AML-193 (cell line): ENCODE measurements at places on chromosomes 6 and 20.
A peak's percentile ranks its signal among the peaks of the same experiment; 100 is the strongest.

DNA sequence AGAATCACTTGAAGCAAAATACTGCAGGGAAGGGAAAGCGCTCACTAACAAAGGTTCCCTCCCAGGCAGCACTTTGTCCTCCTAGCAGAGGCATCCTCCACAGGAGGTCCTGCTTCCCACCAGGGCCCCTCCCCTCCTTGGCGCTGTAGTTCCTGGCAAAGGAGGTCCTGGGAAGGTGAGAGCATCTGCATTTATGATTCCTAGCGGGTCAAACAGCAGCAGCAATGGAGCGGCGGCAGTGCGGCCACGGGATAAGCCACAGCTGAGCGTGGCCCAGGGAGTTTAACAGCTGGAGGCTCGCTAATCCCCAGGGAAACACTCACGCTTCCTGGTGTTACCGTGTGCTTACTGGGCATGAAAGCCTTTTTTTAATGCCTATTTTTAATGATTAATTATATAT is 185.8 kb downstream of the TTLL2 start:
- no peak for DNase-seq

GRCh38 chr20:36474563-36474962 is 66.8 kb upstream of the MYL9 start:
- DNase-seq, result no peak

DNA sequence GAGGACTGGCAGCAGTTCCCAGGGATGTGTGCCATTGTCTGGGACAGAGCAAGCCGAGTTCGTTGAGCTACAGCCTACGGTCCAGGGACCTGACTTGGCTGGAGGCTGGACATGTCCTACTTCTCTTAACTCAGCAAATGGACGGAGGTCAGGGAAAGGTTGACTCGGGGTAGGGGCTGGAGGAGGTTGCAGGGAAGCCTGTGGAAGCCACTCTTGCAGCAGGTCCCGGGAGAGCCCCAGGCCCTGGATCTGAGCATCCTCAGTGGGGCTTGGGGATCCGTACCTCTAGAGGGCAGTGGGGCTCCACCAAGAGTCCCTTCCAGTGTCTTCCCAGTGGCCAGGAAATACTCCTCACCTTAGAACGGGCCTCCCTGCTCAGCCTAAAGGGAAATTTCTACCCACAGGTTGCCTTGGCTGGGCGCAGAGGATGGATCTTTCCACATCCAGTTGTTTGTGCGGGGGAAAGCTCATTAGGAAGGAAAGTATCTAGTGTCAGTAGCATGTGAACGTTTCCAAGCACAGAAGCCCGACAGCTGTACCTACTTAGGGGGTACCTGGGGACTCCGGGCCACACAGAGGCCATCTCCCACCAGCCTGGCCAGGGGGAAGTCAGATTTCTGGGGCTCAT is 170.2 kb downstream of the NFATC2 start:
- DNase-seq, result peak; percentile 10

GRCh38 chr6:37777272-37777834 is 42.2 kb upstream of the ZFAND3 start:
- no peak for DNase-seq

DNA sequence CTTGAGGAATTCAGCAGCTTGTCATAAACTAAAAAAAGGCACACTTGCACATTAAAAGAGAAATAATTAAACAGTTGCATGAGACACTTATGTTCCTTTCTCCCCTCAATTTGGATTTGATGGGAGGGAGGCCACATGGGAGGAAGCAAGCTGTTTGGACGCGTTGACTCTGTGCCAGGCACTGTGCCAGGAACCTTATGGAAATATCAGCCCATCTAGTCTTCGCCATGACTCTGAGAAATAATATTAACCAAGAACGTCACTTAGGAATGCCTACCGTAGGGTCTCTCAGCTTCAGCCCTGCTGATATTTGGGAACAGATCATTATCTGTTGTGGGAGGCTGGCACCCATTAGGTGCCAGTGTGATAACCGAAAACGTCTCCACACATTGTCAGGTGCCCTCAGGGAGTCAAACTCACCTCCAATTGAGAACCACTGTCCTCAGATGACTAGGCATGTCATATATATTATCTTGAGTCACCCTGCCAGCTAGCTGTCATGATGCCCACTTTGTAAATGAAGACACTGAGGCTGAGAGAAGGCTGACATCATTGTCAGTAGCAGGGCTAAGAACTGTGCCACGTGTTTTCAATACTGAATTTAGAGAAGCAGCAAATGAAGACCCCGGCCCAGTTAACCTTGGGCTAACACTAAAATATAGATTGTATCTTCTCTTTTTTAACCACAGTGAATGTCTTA is 36.1 kb downstream of the EYA2 start:
- DNase-seq, result no peak

DNA sequence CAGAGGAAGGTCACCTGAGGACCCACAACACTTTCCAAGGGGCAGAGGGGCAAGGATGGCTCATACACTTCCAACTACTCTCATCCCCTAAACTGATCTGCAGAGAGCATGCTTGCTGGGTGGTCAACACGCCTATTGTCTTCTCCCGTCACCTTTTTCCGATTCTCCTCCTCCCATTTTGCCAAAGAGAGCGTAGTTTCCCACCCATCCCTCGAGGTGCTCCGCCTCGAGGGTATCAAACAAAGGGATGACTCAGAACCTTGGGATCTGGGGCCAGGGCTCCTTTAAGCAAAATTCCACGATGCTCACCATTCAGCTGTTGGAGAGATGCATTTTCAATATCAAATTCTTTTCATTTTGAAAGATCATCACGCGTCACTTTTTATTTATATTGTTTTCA is 507.5 kb upstream of the SULF2 start:
- DNase-seq, result no peak

DNA sequence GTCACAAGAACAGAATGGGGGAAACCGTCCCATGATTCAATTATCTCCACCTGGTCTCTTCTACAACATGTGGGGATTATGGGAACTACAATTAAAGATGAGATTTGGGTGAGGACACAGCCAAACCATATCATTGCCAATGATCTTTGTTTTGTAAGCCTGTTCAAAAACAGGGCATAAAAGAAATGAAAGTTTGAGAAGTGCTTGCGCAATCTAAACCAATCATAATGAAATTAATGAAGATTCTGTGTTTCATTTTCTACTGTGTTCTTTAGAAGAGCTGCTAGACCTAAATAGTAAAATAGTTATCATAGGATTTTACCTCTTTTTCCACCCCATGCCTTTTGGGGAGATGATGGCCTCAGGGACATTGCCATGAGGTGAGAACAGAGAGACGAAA is 761.3 kb downstream of the HDGFL1 start:
- no peak for DNase-seq

DNA sequence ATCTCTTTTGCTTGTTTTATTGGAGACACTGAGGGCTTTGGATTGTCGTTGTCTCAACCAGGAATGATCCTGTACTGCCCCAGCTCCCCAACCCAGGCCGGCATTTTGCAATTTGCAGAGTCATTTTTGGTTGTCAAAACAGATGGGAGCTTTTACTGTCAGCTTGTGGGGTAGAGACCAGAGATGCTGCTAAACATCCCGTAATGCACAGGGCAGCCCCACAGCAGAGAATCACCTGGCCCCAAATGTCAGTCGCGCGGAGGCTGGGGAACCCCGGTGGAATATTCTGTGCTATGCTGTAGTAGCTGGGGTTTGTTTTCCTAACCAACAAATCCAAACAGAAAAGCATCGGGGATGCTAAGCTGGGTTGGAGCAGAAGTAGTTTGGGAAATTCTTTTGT is 99.7 kb downstream of the TSHZ2 start:
- no peak for DNase-seq

GRCh38 chr6:107815846-107816245 is 8.3 kb downstream of the SCML4 start:
- no peak for DNase-seq

- no peak for DNase-seq
Observed at GRCh38 chr6:154991207-154991606, 3.9 kb upstream of the TIAM2 start.

GRCh38 chr6:85865420-85866369 is 223.0 kb upstream of the SYNCRIP start:
- DNase-seq, result no peak

- no peak for DNase-seq
Observed at GRCh38 chr20:17014217-17014616, 212.6 kb upstream of the PCSK2 start.

GRCh38 chr6:144519426-144519825 is 234.3 kb downstream of the UTRN start:
- DNase-seq, result no peak

DNA sequence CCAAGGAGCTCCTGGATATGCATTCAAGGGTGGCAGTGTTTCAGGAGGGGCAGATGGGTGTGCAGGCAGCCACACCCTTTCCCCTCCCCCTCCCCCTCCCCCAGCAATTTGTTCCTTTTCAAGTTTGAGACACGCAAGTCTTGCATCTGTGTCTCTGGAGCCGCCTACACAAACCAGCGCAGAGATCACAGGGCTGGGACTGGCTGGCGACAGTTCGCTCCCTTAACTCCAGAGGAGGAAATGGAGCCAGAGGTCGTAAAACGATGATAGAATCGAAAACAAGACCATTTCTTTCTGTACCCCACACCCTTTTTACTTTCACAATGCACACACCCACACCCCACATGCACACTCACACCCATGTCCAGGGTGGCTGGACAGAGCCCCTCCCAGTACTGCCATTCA is 163.1 kb downstream of the LY86 start:
- DNase-seq, result no peak

DNA sequence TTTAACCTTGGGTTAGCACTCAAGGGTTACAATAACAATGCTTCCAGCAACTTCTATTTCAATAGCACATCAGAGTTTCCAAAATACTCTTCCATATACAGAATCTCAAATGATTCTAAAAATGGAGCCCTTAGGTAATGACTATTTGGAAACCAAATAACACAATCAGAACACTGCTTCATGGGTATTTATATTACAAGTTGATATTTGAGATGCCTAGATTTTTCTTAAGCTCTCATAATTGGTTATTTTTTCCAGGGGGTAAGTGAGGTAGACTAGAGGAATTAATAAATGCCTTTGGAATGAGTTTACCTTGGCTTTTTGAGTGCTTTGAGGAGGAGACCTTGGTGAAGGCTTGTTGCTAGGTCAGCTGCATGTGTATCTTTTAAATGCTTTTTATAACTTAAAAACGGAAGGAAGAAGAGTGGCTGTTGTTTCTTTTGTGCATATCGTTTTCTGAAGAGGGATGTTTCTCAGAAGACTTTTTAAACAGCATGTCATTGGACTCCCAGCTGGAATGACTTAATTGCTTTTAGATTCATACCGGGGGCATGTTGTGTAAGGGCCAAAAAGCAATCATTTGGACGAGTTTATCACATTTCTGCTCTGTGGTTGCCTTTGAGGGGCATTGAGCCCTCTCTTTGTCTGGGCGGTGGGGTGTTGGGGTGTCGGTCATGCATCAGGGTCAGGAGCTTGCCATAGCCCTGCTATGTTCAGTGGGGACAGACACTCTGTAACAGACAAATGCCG is 186.0 kb downstream of the DTNBP1 start:
- DNase-seq, result no peak

GRCh38 chr6:134034961-134035822 is 17.2 kb downstream of the SLC2A12 start:
- no peak for DNase-seq

DNA sequence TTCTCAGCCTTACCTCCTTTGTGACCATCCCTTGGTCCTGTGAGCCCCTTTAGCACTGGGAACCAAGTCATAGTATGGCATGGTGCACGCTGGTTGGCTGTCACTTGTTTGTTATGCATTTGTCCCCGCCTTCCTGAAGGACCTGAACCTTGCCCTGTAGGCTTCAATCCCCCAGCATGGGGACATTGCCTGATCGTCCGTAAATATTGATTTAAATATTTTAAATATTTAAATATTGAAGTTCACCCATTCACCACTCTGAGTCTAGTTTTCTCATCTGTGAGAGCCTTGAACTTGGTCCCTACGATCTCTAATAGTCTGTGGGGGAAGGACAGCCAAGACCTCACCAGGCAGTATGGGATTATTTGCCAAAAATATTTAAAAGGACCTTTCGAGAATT is 23.8 kb upstream of the PREX1 start:
- DNase-seq, result no peak

DNA sequence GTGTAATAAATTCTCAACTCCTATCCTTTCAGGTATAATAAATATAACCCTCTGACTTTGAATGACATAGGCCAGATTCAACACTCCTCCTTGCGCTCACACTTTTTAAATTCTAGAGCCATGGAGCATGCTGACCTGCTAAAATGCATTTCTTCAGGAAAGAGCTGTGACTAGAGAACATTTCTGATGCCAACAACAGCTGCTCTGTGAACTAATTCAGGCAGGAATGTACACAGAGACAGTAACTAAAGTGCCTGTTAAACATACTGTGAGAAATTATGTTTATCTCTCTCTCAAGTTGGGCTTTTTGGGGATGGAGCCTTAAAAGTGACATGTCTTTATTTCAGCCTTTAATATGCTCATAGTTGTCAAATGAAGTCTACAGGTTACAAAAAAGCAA is 8.3 kb downstream of the NHSL1 start:
- DNase-seq, result no peak

GRCh38 chr6:101402622-101403031 is 9.1 kb downstream of the GRIK2 start:
- no peak for DNase-seq

DNA sequence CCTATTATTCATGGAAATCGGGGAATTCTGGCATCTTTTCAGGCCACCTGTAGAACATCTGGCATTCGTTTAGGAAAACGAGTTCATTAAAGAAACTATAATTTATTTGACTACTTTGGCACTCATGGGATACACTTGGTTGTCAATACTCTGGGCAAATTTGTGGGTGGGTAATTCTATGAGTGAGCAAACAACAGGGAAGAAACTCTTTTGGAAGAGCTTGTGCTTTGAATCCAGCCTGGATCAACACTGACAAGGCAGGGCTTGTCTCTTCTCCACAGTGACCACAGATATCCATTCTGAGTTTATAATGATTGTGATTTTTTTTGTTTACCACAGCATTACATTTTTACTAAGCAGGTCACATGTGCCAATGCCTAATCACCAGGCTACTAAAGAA is 394.7 kb downstream of the THBS2 start:
- no peak for DNase-seq

GRCh38 chr6:140459209-140459608 is 1084.8 kb upstream of the CITED2 start:
- DNase-seq, result no peak

- DNase-seq, result no peak
Observed at GRCh38 chr6:164570801-164571200, 738.6 kb downstream of the C6orf118 start.
